ENCODE measurements at places on chromosomes 7 and 10.
A peak's percentile ranks its signal among the peaks of the same experiment; 100 is the strongest.

DNA sequence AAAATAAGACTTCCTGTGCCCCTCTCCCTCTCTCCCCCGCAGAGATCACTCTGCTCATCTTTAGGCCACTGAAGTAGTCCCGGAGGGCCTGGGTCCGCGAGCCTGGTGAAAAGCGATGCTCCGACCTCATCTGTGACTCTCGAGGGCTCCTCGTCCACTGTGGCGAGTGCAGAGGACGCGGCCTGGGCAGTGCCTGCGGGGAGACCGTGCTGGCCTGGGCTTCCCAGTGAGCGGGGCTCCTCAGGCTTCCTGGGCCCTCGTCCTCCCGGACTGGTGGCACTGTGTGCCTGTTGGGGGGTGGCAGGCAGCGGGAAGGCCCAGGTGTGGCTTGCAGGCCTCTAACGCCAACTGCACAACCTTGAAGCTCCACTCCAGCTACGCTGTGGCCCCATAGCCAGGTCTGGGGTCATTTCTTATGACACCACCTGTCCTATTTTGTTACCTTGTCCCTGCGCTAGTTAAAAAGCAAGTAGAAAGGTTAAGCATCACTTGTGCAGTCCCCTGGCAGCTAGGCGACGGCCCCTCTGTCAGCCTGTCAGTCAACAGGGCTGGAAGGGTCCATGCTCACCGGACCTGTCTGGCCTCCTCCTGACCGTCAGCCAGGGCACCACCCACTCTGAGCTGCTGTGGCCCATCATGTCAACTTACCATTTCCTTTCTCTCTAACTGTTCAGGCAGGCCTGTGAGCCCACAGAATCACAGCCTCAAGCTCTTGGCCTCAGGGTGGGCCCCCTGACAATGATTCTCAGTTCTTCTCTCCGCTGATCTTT is 20.5 kb downstream of the MNX1 start:
- no peak for DNase-seq

- no peak for DNase-seq
These were observed 271.4 kb downstream of the POM121L12 start for GRCh38 chr7:53306846-53307245.

DNA sequence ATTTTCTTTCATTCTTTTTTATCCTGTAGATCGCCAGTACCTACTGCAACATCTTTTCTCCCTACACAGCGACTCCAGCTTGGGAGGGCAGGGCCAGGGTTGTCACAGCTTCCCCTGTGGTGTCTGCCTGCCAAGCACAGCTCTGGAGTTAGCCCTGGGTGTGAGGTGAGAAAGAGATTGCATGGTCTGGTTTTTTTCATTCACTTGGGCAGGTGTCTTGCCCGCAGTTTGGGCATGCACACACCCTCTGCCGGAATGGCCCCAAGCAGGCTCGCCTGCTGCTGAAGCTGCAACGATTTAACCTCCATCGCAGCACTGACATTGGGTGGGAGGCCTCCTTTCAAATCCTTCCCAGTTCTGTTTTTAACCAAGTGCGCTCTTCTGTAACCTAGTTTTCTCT is 132.8 kb downstream of the WNT2 start:
- DNase-seq, result no peak

DNA sequence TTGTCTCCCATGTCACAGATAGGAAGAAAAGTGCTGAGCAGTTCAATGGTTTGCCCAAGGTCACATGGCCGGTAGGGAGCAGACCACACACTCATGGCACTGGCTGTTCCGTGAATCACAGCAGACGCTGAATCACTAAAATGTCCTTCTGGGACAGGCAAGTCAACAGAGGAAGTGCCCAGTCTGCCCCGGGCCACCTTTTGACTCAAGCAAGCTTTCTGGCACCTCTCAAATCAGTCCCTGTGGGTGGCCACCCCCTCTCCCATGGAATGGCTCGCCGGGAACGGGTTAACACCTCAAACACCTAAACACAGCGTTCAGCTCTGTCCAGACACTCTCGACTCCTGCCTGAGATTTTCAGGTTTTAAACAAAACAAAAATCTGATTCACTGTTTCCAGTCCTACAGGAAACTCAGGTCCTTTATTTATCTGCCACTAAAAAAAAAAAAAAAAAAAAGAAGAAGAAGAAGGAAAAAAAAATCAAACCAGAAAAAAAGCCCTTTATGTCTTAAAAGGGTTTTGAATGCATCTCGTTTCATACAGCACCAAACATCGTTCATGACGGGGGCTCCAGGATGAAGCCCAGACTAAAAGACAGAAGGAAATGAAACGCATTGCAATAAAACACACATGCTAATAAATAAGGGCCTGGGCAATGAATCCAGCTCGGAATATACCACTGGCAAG is 15.5 kb downstream of the CARD11 start:
- no peak for DNase-seq

- peak; percentile 63 for DNase-seq
These were observed 17.5 kb downstream of the INPP5A start for GRCh38 chr10:132554991-132555647.

GRCh38 chr7:45241339-45242109 is 83.9 kb downstream of the RAMP3 start:
- no peak for DNase-seq

GRCh38 chr7:45921699-45922519 is 837 bp upstream of the IGFBP3 start:
- no peak for DNase-seq

- DNase-seq, result no peak
These were observed 98.4 kb downstream of the ABLIM1 start for GRCh38 chr10:114559636-114560035.

DNA sequence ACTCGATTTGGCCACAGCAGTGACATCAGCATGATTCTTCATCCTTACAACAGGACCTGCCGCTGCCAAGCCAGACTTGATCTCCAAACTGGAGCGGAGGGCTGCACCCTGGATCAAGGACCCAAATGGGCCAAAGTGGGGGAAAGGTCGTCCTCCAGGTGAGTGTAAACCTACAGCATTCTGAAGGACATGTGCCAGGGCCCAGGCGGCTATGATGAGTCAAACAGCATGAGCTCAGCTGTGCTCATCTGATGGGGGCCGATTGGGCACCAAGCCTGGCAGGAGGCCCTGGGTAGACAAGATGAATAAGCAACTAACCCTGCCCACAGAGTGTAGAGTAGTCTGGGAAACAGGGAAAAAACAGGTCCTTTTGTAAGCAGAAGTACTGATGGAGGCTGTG is 14.4 kb upstream of the ATP6V0E2 start:
- no peak for DNase-seq

DNA sequence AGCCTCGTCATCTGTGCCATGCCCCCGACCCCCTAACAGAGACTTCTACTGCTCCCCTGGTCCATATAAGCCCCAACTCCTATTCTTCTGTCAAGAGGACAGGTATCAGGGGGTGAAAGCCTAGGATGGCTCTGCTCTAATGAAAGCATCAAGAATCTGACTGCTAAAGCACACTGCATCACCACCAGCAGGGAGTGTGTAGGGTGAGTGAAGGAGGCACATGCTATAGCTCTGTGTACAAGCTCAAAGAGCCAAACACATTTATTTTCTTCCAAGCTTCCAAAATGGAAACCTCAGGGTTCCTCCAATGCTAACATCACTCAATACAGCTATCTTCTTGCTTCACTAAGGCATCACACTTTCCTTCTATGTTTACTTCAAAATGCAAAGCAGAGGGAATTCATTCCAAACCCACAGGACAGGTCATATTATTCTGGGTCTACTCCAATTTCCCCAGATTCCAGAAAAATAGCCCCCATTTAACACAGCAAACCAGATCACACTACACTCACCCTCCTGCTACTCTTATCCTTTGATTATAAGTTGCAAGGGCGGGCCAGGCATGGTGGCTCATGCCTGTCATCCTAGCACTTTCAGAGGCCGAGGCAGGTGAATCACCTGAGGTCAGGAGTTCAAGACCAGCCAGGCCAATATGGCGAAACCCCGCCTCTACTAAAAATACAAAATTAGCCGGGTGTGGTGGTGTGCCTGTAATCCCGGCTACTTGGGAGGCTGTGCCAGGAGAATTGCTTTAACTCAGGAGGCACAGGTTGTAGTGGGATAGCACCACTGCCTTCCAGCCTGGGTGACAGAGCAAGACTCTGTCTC is 36.6 kb downstream of the RHEB start:
- DNase-seq, result no peak

GRCh38 chr7:72035266-72035665 is 376.9 kb downstream of the CALN1 start:
- no peak for DNase-seq

DNA sequence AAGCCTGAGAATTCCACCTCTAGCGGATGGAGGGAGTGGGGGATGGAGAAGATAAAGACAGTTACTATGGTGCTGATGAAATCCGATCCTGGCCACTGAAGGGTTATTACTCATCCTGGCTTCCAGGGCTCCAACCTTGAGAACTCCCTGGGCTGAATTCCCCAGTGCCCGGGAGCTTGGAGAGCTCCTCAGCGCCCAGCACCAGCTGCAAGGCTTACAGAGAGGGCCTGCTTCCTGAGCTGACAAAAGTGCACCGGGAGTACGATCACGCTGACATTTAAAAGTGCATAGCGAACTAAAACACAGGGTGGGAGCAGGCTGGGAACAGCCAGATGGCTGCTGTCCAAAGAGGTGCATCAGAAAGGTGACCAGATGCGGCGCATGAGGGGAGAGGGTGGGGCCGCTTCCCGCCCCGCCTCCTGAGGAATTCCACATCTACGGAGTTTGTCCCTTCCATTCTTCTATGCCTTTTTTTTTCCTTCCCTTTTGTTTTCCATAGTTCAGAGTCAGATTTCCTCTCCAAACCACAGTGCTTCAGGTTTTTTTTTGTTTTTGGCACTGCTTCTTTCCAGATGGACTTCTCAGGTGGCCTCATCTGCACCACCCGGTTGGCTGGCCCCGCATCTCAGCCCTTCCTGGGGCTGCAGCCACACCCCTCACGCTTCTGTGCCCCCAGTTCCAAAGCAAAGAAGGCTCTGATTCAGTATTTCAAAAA is 62.4 kb upstream of the MKRN1 start:
- DNase-seq, result no peak

DNA sequence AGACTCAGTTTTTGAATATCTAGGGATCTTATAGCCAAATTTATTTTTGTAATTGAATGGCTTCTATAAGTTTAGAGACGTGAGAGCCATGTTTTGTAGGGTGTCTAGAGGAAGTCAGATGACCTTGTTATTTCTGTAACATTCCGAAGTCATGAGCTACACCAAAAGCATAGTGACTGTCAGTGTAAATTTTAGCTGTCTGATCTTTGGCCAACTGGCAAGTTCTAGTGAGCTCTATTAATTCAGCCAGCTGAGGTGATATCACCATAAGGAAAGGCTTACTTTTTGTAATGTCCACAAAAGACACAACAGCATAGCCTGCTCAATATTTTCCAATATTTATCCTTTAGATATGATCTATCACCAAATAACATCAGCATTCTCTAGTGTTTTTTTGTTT is 9.9 kb upstream of the NT5C3A start:
- DNase-seq, result no peak

DNA sequence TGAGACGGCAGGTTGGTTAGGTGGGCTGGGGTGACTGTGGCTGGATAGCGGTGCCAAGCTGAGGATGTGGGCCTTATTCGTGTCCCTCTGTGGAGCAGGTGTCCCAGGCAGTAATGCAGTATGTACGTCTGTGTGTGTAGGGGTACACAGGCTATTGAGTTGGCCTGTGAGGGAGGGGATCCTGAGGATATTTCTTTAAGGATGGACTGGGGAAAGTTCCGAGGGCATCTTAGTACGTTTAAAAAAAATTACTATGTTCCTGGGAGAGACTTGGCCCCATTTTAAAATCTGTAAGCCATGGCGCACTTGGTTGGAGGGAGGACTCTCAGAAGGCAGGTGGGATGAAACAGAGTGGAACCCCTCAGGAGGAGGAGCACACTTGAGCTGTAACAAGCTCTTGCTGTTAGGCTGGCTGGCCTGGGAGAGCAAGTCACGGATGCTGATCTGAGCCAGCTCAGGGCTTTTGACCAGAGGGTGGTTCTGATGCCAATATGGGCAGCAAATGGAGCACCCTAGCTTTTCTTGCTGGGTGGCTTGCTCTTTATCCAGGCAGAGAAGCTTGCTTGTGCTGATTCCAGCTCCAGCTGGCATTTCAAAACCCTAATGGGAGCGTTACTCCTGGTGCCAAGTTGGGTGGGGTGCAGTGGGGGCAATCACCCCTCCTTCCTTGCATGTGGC is 765 bp downstream of the WBP1L start:
- DNase-seq, result no peak

DNA sequence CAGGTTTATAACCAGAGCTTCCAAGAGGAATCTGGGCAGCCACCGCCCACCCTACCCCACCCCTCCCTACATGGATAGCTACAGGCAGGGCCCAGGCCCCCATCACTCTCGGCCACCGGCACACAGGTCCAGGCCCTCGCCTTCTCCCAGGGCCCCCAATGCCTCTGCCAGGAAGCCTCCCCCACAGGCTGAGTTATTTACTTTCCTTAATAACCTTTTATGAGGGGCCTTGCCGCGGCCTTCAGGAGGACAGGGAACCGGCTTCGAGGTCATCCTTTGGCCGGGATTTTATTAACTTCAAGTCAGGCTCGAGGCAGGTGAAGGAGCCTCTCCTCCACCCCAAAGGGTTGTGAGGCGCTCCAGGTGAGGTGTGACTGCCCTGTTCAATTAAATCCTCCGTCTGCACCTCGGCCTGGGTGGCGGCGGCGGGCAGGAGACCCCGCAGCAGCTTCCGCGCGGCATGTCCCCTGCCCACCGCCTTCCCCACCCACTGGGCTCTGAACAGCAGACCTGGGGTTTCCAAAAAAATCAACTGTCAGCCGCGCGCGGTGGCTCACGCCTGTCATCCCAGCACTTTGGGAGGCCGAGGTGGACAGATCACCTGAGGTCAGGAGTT is 106.5 kb downstream of the MICALL2 start:
- no peak for DNase-seq

GRCh38 chr10:124236816-124237215 is 143.4 kb upstream of the CHST15 start:
- no peak for DNase-seq

DNA sequence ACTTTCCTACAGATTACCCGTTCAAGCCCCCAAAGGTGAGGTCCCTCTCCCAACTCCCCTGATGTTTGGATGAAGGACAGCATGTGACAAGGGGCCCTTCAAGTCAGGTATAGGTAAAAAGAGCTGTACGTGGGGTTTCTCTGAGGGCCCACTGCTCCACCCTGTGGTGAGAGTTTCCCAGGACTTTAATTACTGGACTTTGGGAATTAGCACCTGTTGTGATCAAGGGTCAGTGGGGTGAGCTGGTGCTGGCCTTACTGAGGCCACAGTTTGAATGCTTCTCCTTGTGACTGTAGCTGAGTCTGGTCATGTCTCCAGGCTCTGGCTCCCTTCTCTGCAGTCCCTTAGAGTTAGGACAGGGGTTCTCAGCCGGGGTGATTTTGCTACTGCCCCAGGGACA is 16.8 kb downstream of the UBE2D4 start:
- no peak for DNase-seq

GRCh38 chr7:39904077-39904486 is 46.0 kb upstream of the CDK13 start:
- DNase-seq, result no peak

GRCh38 chr10:11685787-11686218 is 56.4 kb upstream of the ECHDC3 start:
- DNase-seq, result peak; percentile 46

Measured in activated B cell treated with CpG ODN at 0.5 μM for 24 hours (primary cell).